Parietal lobe (tissue), 2 donors: ENCODE measurements at places on chromosomes 3 and 15. TPM values are rescaled to one million over a fixed set of nuclear protein-coding genes. Genes with fewer than 3 reads are reported as not detected.

The BBX gene
- total RNA-seq, result 44.8 TPM

The MINDY2 gene
- total RNA-seq, result 35.4 TPM

The CAPN3 gene
- 1.9 TPM for total RNA-seq

The GALNT15 gene
- 5.0 TPM for total RNA-seq

The THOC7 gene
- total RNA-seq, result 36.9 TPM

The PCSK6 gene
- 16.3 TPM for total RNA-seq

The CSPG5 gene
- 102 TPM for total RNA-seq

The SLC12A1 gene
- 2.2 TPM for total RNA-seq

The PTX3 gene
- total RNA-seq, result 7.5 TPM

The LSAMP gene
- total RNA-seq, result 91.4 TPM

The ACOX2 gene
- total RNA-seq, result 3.4 TPM

The FMN1 gene
- total RNA-seq, result 4.7 TPM

The MUSTN1 gene
- not detected for total RNA-seq
